ENCODE measurements at places on chromosomes 2 and 18. TPM values are rescaled to one million over a fixed set of nuclear protein-coding genes. Genes with fewer than 3 reads are reported as not detected.
A peak's percentile ranks its signal among the peaks of the same experiment; 100 is the strongest.

DNA sequence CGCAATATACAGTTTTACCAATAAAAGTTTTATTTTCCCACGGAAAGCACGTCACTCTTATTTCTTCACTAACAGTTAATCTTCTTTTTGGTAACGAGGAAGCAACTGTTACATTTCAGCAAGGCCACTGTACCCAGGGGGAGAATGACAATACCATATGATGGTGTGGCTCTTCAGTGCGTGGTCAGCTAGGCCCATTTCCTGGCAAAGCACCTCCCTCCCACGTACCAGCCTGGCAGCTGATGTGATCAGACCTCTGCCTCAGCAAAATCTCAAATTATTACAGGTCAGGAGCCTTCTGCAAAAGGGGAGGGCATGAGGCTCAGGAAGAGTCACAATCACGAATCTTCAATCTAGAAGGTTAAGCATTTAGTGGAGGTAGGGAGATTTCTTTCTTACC, 55.4 kb downstream of the KLF7 start:
- no peaks in the 10 kb centered on the region for H3K27me3 ChIP-seq
- no peak overlapping the region for H3K4me3 ChIP-seq
- no peaks in the 10 kb centered on the region for H3K36me3 ChIP-seq
- no peak for DNase-seq

- no peaks in the 10 kb centered on the region for H3K4me1 ChIP-seq
- no peak overlapping the region for H3K27ac ChIP-seq
- DNase-seq: no peak
Observed at GRCh38 chr2:128545085-128545484, 226.4 kb upstream of the HS6ST1 start.

GRCh38 chr2:13662055-13662454, 945.3 kb downstream of the TRIB2 start:
- no peaks in the 10 kb centered on the region for H3K4me1 ChIP-seq
- H3K27ac ChIP-seq: no peak overlapping the region
- H3K4me3 ChIP-seq: no peak overlapping the region
- no peaks in the 10 kb centered on the region for H3K36me3 ChIP-seq

- peaks cover 44% of the 10 kb centered on the region for H3K4me1 ChIP-seq
- no peaks in the 10 kb centered on the region for H3K36me3 ChIP-seq
- no peaks in the 10 kb centered on the region for H3K27me3 ChIP-seq
- DNase-seq: no peak
- no peak overlapping the region for H3K4me3 ChIP-seq
Observed at GRCh38 chr2:54585136-54585733, 129.1 kb downstream of the SPTBN1 start.

GRCh38 chr2:147758821-147759220, 86.0 kb upstream of the ACVR2A start:
- no peak overlapping the region for H3K4me3 ChIP-seq
- no peaks in the 10 kb centered on the region for H3K27me3 ChIP-seq
- no peaks in the 10 kb centered on the region for H3K36me3 ChIP-seq
- H3K27ac ChIP-seq: no peak overlapping the region

DNA sequence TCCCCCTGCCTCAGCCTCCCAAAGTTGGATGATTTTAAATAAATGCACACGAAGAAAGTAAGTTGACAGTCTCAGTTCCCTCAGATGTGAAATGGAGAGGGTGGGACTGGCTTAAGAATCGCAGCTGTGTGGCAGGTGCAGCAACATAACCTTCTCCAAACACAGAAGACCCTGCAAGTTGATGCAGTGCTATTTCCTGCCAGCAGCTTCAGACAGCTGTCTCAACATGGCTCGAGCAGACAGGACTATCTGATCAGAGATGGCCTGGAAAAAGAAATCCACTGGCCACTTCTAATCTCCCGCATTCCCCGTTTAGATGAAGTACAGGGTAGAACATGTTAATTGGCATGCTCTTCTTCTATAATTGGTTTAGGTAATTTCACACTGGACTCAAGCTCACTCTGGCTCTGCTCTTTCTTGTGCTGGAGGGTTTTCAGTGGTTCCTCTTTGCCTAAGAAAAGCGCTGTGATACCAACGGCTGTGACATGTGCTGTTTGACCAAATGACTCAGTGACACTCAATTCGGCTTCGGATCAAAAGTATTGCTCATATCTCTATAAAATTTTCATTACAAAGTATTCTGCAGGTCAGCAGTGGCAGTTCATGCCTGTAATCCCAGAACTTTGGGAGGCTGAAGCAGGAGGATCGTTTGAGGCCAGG, 40.2 kb downstream of the MYOM1 start:
- no peak overlapping the region for H3K4me3 ChIP-seq
- no peaks in the 10 kb centered on the region for H3K27me3 ChIP-seq
- H3K27ac ChIP-seq: peak overlapping the region; percentile 32

GRCh38 chr2:88933091-88933490, 241.6 kb downstream of the RPIA start:
- DNase-seq: no peak
- H3K4me1 ChIP-seq: no peaks in the 10 kb centered on the region
- H3K27me3 ChIP-seq: no peaks in the 10 kb centered on the region
- no peak overlapping the region for H3K27ac ChIP-seq

GRCh38 chr2:104028061-104028460, 825.9 kb upstream of the POU3F3 start:
- H3K4me3 ChIP-seq: no peak overlapping the region
- no peaks in the 10 kb centered on the region for H3K4me1 ChIP-seq
- no peaks in the 10 kb centered on the region for H3K27me3 ChIP-seq
- no peak overlapping the region for H3K27ac ChIP-seq
- H3K36me3 ChIP-seq: no peaks in the 10 kb centered on the region

DNA sequence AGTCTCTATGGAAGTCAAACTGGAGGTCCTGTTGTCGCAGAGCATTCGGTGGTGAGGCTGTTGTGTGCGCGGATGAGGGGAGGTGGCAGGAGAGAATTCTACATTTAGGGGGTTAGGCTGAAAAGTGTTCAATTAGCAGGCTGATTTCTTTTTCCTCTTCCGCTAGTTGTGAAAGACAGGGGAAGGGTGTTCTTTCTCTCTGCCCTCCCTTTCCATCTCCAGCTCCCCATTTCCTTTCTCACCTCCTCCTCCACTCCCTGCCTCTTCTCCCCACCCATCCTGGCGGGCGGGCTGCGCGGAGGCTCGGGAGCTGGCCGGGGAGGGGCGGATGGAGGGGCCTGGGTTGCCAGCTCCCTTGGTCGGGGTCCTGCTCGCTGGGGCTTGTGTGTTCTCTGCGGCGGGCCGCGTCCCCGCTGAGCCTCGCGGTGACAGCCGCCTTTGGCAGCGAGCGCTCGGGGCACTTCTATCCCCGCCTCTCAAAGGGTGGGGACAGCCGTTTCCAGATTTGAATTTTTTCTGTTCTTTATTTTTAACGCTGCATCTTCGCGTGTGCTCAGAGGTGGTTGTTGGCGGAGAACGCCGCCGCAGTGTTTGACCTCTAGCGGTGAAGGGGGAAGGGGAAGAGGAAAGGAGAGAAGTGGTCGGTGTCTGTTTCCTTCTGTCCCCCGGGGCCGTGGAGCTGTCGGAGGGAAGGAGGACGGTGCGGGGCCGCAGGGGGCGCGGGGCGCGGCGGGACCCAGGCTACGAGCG, 3.6 kb downstream of the SOX11 start:
- H3K4me3 ChIP-seq: peak overlapping the region; percentile 56
- H3K27me3 ChIP-seq: peaks cover 46% of the 10 kb centered on the region
- no peaks in the 10 kb centered on the region for H3K36me3 ChIP-seq
- H3K27ac ChIP-seq: no peak overlapping the region

DNA sequence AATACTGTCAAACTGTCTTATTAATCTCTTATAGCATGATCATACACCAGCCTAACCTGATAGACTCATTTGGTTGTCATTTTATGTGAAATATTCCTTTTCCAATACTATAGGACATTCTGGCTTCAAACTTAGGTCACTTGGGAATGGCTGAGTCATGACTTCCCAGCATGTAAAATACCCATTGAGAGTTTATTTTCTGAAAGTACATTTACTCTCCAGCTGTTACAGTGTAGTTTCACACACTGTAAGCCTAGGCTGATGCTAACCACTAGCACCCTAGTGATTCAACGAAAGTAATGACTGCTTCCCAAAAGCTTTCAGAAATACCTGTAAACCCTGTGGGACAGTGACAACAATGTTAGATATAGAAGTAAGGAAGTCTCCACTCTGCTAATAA, 93.8 kb downstream of the FIGN start:
- H3K4me1 ChIP-seq: no peaks in the 10 kb centered on the region
- DNase-seq: no peak
- H3K27me3 ChIP-seq: no peaks in the 10 kb centered on the region
- no peaks in the 10 kb centered on the region for H3K36me3 ChIP-seq
- H3K27ac ChIP-seq: no peak overlapping the region
- no peak overlapping the region for H3K4me3 ChIP-seq

DNA sequence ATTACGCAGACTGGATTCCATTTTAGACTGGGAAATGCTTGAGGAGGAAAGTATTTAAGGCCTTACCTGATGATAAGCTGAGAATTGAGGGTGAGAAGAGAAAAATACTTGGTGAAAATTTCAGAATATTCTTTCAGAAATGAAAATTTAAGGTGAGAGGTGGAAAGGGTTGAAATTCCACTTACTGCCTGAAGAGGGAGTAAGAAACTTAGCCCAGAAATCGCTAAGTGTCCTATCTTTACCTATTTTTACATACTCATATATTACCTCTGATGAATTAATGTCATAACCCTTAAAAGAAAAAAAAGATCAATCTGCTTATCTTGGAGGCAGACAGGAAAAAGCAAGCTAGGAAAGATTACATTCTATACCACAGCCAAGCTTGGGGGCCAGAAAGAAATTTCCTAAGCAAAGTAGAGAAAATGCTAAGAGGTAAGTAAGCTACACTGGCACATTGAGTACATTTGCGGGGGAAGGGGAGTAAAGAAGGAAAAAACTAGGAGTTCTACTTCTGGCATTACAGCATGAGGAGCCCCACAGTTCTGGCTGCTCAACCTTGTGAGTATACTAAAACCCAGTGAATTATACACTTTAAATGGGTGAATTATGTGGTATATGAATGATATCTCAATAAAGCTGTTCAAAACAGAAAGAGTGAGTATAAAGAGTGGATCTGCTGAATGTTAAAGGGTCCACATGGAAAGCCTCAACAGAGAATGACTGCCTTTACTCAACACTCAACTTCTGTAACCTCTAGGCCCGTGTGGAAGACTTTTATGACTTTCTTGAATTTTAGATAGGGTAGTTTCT, 33.8 kb downstream of the SMC6 start:
- H3K27me3 ChIP-seq: no peaks in the 10 kb centered on the region
- H3K4me1 ChIP-seq: no peaks in the 10 kb centered on the region
- H3K27ac ChIP-seq: no peak overlapping the region
- no peaks in the 10 kb centered on the region for H3K36me3 ChIP-seq

- H3K27ac ChIP-seq: peak overlapping the region; percentile 70
- DNase-seq: no peak
- H3K36me3 ChIP-seq: no peaks in the 10 kb centered on the region
- no peaks in the 10 kb centered on the region for H3K27me3 ChIP-seq
- peaks cover 3% of the 10 kb centered on the region for H3K4me1 ChIP-seq
Observed at GRCh38 chr2:1721706-1722646, 22.3 kb downstream of the PXDN start.

DNA sequence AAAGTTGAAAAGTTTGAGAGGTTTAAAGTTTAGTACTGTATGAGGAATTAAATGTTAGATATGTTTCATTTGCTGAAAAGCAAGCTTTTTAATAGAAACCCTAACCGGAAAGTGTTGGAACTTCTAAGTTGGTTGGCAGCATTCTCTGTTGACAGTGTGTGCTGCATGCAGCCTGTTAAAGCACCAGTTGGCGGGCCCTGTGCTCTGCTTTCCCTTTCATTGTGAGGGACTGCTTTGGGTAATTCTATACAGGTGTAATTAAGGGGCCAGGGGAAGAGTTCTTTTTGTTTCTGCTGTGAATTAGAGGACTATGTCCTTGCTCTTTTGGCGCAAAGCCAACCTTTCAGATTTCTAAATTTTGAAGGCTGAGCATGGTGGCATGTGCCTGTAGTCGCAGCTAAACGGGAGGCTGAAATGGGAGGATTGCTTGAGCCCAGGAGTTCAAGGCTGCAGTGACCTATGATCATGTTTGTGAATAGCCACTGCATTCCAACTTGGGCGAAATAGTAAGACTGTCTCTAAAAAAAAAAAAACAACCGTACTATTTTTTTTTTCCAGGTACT, 20.1 kb downstream of the PLEKHB2 start:
- no peaks in the 10 kb centered on the region for H3K27me3 ChIP-seq
- no peak overlapping the region for H3K27ac ChIP-seq
- peaks cover 23% of the 10 kb centered on the region for H3K36me3 ChIP-seq

- no peak for DNase-seq
- no peak overlapping the region for H3K4me3 ChIP-seq
- H3K36me3 ChIP-seq: no peaks in the 10 kb centered on the region
- H3K4me1 ChIP-seq: peaks cover 43% of the 10 kb centered on the region
Observed at GRCh38 chr2:48569433-48569832, 39.5 kb downstream of the STON1 start.

Gene ASB18
- not detected for total RNA-seq

Gene TMEFF2
- total RNA-seq: not detected

Gene RPRM
- total RNA-seq: 0.95 TPM

Gene ADD2
- total RNA-seq: 1.8 TPM

Gene STK25
- total RNA-seq: 142 TPM

Gene SIX3
- not detected for total RNA-seq

Data from esophagus squamous epithelium (tissue), 5 donors.